ENCODE measurements at places on chromosomes 2 and 18. TPM values are rescaled to one million over a fixed set of nuclear protein-coding genes. Genes with fewer than 3 reads are reported as not detected.

The ASTL gene
- not detected for total RNA-seq

The VSNL1 gene
- 3.9 TPM for total RNA-seq

The CCT7 gene
- total RNA-seq = 424 TPM

The PPP3R1 gene
- 17.0 TPM for total RNA-seq

The IGFBP5 gene
- total RNA-seq = 132 TPM

DNA sequence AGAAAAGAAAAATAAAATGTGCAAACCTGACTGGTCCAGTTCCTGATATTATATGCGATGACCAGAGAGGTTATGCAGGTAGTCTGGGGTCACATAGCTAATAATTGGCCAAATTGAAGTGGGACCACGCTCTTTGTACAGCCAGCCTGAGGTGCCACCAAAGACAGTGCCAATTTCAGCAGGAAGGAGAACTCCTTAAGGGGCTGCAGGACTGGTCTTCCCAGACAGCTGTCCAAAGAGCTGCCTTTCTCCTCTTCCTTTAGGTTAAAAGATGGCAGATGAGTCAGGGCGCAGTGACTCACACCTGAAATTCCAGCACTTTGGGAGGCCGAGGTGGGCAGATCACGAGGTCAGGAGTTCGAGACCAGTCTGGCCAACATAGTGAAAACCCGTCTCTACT, 95.5 kb downstream of the ACKR3 start:
- no peak for DNase-seq

DNA sequence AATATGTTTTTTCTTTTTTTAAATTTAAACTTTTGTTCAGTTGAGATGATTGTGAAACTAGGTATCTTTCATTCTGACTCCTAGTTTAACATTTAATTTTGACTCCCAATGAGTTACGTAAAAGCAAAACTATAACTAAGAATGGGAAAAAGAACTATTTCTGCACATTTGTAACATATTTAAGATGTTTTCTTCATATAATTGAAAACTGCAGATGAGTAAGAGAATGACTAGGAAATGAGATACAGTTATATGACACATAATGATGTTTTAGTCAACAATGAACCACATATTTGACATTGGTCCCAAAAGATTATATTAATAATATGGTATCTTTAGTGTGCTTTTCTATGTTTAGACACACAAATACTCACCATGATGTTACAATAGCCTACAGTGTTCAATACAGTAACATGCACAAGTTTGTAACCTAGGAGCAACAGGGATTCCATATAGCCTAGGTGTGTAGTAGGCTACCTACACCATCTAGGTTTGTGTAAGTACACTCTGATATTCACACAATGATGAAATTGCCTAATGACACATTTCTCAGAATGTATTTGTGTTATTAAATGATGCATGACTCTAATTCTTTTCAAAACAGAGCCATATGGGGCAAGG, 12.6 kb downstream of the ERMN start:
- no peak for DNase-seq

DNA sequence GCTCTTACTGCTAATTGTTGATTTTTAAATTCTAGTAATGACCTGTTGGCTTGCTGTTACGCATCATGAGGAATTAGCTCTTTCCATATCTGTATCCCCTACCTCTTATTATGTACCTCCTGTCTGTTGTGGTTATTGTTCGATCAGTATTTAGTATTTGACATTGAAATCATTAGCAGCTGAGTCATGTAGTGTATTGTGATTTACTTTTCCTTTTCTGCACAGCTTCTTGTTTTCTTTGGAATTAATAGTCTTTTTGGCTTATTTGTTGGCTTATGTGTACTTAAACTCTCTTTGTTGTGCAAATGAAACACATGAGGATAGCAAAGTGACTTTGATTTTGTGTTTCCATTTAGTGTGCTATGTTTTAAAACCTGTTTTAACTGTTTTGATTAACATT, 4.3 kb downstream of the EPB41L5 start:
- DNase-seq = no peak

DNA sequence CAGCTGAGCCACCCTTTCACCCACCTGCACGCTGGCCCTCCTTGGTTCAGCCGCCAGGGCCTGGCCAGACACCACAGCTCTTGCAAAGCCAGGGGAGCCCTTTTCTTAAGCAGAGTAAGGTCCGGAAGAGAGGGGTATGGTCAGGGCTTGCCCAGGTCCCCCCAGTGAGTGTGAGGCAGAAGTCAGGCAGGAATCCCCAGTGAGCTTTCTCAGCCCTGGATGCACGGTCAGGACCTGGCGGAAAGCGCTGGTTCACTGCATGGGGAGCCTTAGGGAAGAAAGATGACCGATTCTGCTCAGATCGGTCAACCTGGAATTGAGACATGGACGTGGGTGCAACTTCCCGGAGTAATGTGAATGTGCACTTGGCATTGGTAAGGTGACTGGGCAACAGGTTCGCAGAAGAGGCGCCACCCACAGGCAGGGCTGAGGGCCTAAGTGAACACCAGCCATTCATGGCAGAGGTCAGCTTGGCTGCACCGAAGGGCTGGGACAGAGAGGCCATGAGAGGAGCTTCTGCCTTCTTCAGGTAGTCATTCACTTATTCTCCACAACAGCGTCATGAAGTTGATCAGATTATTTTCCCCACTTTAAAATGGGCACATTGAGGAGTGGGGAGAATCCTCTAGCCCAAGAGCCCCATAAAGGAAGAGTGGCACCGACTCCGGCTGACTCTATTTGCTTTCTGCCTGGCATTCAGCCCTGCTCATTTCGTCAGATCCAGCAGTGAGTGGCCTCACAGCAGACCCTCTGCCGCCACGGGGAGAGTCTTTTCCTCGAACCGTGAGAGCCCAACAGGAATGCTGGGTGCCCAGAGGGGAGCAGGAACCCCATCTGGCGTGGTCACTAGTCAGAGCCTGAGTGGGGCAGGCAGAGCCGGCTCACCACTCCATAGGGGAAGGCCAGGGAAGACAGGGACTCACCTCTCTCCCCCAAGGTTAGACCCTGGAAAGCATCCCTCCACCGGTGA, 35.8 kb downstream of the SCTR start:
- DNase-seq = no peak

Measured in cardiac muscle cell (in vitro differentiated cells and primary cell).